ENCODE measurements at places on chromosomes 3 and 15. TPM values are rescaled to one million over a fixed set of nuclear protein-coding genes. Genes with fewer than 3 reads are reported as not detected.

DNA sequence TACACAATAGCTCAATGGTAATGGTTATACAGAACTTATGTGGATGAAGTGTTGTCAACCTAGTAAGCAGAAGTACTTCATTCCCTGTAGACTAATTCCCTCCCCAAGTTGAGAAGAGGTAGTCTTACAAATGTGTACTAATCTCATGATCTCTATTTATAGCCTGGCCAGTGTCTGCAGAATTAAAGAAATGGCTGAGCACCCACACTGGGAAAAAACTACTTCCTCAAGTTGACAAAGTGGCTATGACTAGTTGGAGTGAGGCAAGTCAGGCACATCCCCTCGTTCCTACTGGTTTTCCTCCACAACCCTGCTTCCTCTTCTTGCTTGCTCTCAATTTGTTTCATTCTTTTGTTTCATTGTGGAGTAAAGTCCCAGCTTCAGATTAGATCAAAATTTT is 566.7 kb upstream of the ZNF717 start:
- no peak for DNase-seq

DNA sequence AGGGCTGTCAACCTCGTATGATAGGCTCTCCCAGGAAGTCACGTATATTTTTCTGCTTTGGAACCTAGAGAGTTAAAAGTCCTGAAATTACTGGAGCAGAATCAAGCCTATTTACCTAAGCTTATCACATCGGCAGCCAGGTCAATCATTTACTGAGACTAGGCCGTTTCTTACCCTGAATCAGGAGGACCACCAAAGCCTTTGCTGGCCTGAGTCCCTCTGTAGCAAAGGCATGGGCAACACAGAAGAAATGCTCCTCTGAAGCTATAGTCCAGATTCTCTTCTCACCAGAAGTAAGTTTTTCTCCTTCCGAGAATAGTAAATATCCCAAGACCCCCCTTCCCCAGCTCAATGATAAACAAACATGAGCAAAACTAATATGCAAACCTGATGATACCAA is 125.9 kb upstream of the PHLDB2 start:
- peak; percentile 64 for DNase-seq

The FES gene
- 1.8 TPM for total RNA-seq

DNA sequence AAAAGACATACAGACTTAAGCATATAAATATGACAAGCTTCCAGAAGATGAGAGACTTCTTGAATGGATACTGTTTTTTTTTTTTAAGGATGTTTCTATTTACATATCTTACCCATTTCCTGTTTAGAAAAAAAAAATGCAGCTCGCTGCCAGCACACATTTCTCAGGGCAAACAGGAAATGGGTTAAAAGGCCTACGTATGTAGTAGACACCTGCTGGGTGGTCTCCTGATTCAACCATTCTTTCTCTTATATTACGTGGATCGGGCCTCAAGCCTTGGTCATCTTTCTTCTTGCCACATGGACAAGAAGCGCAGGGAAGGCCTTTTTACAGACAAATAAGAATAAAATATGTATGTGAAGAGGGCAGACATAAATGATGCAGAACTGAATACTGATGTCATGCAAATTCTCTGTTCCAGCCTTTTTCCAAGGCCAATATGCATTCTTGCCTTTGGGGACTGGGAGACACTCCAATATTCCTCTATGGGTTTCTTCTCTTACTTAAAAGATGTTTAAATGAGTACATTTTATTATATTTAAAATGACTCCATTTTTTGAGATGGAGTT is 35.0 kb upstream of the TJP1 start:
- DNase-seq, result no peak

DNA sequence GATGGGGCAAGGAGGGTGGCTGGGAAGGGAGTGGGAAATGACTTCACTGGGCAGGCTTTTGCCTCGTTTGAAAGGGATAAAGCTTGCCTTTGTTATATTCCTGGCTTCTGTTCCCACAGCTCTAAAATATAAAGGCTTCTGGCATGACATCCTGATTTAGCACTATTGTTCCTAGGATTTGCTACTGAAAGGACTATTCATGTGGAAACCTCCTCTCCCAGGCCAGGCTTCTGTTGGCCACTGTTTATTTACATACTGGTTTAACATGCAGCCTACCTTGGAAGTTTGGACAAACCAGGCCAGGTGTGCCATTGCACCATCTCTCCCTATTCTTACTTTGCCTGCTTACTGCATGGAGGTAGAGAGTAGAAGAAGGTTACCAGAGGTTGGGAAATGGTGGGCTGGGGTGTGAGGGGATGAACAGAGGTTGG is 2.4 kb upstream of the LMCD1 start:
- no peak for DNase-seq

The FXR1 gene
- 126 TPM for total RNA-seq

GRCh38 chr15:39621210-39621609 is 40.3 kb downstream of the THBS1 start:
- no peak for DNase-seq
